Pons (tissue), 1 donor: ENCODE measurements at places on chromosomes 3 and 15.

DNA sequence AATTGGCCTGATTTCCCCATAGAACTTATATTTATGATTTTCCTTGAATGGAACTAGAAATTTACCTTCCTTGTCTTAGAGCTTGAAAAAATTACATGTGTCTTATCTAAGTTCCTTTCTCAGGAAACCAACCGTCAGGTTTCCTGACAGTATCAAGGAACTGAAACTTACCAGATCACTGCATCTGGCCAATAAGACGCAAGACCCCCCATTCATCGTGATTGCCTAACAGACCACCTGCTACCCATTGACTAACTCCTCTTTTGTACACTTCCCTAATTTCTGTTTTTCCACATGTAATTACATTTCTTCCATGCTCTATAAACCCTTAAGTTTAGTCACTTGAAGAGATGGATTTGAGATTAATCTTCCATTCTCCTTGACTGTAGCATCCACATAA lies 517.2 kb upstream of the CBLB start:
- DNase-seq, result no peak

- no peak for DNase-seq
These were observed 378.1 kb downstream of the LRTM1 start for GRCh38 chr3:54549607-54550220.

DNA sequence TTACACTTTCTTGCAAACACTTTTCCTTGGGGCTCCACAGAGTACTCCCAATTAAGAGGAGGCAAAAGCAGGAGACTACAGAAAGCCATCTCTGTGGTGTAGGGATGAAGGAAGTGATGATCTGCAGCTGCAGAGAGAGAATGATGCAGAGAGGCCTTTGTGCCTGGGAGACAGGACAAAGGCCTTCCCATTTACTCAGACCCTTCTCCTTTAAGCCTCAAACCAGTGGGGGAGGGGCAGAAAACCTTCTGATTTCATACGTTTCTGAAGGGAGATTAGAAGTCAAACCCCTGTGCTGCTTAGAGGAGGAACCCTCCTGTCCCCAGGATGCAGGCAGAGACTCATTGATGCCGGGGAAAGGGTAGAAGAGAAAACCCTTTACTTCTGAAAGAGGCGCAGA lies 130.8 kb downstream of the NEO1 start:
- DNase-seq, result peak; percentile 66

DNA sequence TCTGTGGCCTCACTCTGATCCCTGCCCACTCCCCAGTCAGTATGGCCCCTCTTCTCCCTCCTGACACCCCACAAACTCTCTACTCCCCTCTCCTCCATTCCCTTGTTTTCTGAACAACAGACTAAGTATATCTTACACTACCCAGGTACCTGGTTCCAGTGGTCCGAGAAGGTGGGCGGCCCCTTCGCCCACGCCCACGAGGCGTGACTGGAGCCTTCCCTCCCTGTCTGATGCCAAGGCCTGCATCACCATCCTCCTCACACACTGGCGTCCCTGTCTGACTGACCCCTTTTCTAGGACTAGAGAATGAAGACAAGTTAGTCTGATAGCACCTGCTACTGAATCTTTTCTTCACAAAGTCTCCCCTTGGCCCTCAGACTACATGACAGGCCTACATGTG lies 50.0 kb downstream of the TUBGCP4 start:
- no peak for DNase-seq

DNA sequence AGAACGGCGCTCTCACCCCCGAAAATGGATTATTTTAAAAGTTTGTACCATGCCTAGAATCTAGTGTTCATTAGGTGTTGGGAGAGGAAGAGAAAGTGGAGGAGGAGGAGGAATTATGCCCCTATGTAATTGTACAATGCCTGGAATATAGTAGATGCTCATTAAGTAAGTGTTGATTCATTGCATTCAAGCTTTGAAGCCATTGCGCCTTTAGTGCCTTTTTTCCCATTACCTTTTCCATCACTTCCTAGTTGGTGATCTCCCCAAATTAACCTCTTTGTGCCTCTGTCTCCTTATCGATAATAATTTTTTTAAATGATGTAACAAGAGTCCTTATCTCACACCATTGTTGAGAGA lies 220.7 kb upstream of the PRICKLE2 start:
- no peak for DNase-seq

- no peak for DNase-seq
These were observed 50.0 kb upstream of the SECISBP2L start for GRCh38 chr15:49096090-49096750.

- no peak for DNase-seq
These were observed 189.4 kb downstream of the PTPRG start for GRCh38 chr3:61750766-61751165.

DNA sequence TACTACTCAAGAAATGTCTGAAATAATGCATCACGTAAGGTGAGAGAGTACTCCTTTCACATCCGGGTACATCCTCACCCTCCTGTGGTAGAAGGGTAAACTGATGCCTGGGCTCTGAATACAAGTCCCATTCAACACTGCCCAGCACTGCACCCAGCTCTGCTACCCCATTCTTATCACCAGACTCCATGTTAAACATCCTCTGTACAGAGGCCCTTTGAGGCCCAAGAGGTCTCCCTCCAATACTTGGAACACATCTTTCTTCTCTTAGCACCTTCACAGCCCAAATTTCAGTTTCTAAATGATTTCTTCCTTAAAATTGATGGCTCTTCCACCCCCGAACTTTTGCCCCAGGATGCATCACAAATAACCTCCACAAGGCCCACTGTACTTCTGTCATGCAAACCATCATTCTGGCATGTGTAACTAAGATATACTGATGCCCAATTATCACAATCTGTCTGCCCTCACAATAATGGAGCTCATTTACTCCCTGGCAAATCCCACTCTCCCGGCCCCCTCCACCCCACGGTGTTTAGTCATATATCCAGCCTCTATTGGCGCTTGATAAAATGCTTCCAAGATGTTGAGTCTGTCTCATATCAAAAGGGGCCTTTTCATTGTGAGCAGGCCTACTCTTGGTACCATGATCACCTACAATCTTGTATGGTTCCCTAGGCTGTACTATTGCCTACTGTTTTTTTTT lies 12.6 kb upstream of the GPX1 start:
- no peak for DNase-seq

DNA sequence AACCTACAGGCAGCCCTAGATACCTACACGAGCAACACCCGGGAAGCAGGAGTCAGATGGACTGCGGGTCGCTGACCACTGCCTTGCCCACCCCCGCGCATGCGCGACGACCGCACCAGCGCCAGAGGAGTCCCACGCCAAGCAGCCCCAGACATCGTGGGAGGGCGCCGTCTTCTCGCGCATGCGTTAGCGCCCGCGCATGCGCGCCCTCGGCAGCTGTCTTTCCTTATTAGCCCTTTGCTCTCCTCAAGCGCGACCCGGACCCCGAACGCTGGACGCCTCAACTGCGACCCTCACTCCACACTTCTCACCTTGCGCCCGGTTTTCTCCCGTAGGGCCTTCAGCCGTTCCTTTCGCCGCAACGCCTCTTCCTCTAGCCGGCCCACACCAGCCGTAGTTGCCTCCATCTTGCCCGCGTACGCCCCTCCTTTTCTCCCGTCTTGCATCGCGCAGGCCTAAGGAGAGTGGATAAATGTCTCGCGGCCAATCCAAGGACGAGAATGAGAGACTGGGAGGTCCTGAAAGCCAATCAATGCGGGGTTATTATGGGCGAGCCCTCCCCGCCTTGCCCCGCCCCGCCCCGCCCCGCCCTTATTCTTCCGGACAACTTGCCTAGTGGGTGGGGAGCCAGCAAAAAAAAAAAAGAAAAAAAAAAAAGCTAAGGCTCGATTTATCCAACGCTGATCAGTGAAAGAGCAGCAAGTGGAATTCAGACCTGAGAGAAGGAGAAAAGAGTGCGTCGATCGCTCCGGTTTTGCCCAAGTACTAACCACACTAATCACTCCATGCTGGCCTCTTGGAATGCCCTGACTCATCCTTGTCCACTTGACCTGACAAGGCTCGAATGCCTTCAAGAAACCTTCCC lies at the start of gene CCDC12:
CCDC12 (minus strand) TSS at position 420 of the 865 bp plus-strand sequence; CDS start at position 407, 13 bp downstream.
- peak; percentile 100 for DNase-seq

DNA sequence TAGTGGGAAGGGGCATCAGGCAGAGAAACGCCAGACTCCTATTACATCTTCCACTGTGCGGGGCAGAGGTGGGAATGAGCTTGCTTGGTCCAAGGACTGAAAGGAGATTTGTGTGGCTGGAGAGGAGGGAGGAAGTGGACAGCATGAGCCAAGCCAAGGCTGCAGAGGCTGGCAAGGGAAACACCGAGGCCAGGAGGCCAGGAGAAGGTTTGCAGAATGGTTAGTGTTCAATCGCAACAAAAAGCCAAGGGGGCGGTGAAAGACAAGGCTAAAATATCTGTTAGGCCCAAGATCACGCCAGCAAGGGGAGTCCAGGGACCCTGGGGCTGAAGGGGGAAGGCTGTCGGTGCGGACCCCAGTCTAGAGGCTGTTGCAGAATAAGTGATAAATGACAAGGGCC lies 75.8 kb downstream of the CPN2 start:
- no peak for DNase-seq

- no peak for DNase-seq
These were observed 749 bp downstream of the RSRC1 start for GRCh38 chr3:158110658-158111018.

DNA sequence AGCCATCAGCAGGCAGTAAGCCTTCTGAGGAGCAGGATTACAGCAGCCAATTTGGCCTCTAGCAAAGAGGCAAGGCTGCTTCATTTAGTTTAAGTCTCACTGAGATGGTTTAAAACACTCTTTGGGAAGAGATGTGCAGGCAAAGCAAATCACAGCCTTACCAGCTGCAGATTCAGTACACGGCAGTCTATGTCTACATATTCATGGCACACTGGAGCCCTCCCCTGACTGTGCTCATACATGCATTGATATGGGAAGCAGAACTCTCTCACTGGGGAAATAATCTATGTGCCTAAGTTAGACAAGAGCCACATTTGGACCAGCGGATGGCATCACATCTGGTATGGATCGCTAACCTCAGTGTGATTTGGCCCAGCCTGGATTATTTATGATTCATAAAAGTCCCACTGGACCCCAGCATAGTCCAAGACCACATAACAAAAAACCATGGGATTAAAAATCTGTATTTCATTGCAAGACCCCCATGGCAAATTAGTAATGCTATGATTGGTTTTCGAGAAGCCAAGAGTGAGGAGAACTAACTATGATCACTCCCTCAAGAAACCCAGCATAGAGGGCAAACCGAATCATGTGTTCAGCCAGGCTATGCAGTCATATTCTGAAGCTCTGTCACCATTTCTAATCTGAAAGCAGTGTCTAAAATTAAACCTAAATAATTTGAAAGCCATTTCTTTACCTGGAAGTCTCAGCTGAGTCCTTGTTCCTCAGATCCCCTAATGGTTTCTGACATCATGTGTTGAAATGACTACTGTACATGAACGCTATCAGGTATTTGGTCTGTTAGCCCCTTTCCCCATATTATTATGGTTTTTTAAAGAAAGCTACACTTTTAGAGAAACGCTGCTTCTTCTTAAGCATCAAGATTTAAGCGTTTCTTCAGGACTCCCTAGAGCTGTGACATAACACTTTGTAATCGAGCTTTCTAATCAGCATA lies 1.2 kb downstream of the PRICKLE2 start:
- DNase-seq, result peak; percentile 61

- DNase-seq, result no peak
These were observed 27.8 kb downstream of the FAM43A start for GRCh38 chr3:194713299-194714136.

DNA sequence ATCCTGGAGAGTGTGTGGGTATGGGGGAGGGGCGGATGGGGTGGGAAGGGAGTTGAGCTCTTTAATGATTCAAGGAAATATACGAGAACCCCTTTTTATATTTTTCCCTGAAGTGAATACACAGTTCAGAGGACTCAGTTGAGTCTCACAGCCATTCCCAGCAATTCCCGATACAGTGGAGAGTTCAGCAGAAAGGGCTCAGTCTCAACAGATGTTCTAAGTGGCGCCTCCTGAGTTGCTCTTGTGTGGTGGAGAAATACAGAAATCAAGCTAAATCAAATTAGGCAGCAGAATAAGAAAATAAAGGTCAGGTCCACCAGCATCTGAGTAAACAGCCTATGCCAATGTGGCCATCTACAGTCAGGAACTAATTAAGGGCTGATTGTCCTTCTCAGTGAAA lies 372.1 kb downstream of the NR2F2 start:
- no peak for DNase-seq

GRCh38 chr3:113623811-113624210 lies 72.6 kb downstream of the USF3 start:
- no peak for DNase-seq

DNA sequence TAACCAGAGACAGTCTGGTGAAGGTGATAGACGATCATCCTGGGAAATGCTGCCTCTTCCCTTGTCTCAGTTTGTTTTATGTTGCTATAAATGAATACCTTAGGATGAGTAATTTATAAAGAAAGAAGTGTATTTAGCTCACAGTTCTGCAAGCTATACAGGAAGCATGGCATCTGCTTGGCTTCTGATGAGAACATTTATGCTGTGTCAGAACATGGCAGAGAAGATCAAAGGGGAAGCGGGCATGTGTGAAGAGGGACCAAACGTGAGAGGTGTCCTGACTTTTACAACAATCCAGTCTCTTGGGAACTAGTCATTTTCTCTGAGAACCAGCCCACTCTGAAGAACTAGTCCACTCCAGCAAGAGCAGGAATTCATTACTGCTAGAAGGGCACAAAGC lies 9.6 kb downstream of the CMC1 start:
- no peak for DNase-seq
